NCI-H1417 treated with DMSO at 0.1 percent for 48 hours (cell line): ENCODE measurements at places on chromosomes 2 and 18.

GRCh38 chr2:62195421-62196277, at the start of gene B3GNT2:
B3GNT2 (plus strand) TSS chr2:62196115; CDS start chr2:62222221, 26,106 bp downstream.
- no peak for DNase-seq

DNA sequence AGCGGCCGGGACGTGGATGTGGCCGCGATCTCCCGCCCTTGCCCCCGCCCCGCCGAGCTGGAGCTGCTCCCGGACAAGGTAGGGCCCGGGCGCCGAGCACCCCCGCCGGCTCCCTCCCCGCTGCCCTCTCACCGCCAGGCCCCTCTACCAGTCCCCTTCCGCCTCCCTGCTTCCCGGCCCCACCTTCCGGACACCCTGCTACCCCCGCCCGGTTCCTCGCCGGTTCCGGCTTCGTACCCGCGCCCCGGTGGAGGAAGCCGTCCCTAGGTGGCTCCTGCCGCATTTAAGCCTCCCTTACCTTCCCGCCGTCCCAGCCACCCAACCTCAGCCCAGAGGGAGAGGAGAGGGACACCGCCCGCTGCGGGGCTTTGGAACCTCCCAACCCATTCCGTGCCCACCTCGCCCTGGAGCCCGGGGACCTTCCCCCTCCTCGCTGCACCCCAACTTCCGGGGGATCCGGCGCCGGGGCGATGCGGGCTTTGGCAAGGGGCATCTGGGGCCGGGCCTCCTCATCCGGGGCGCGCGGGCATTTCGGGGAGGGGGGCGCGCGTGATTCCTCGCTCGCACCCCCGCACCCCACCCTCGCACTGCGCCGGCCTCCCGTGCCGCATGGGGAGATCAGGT, 475 bp downstream of the B3GNT2 start:
- DNase-seq = no peak

GRCh38 chr2:187528042-187528441, 26.2 kb downstream of the TFPI start:
- DNase-seq = no peak

DNA sequence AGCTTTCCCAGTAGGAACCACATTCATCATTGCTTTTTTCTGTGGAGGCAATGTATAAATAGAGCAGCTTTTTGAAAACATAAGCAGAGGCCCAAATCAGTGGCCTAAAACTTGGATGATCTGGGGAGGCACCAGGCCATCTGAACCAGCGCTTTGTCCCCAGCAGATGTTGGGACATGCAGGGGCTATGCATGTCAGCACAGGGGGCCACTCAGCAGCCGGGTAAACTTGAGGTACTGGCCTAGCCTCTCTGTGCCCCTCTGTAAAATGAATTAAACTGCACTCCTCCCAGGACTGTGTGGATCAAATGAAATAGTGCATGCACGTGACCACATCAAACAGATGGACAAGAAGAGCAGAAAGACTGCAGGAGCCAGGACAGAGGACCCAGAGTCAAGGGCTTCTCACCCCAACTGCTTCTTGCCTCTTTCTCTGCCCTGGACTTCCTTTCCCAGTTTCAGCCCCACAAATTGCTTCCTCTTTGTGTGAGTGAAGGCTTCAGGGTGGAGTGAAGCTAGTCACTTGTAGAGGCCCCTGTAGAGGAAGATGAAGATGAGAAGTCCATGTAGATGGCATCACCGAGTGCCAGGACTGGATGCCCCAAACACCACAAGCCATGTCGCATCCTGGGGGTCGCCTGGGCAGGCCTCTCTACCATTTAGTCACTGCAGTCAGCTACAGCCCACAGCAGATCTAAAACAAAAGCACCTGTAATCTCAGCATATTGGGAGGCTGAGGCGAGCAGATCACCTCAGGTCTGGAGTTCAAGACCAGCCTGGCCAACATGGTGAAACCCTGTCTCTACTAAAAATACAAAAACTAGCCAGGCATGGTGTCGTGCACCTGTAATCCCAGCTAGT, 53.2 kb downstream of the IMPA2 start:
- no peak for DNase-seq

DNA sequence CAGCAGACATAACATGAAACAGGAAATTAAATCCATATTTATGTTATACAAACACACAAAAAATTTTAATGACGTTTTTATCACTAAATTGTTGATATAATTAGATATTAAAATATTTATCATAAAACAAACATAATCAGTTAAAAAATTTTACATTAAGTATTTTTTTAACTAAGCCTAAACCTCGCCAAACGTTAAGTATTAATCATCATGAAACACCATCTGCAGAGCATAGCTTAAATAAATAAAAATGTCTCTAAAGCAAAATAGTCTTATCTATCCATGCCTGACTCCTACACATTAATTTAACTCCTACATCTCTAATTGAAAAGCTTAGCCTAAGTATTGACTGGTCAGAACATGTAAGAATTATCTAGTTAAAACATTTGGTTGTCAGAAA, 271.6 kb upstream of the RND3 start:
- no peak for DNase-seq

DNA sequence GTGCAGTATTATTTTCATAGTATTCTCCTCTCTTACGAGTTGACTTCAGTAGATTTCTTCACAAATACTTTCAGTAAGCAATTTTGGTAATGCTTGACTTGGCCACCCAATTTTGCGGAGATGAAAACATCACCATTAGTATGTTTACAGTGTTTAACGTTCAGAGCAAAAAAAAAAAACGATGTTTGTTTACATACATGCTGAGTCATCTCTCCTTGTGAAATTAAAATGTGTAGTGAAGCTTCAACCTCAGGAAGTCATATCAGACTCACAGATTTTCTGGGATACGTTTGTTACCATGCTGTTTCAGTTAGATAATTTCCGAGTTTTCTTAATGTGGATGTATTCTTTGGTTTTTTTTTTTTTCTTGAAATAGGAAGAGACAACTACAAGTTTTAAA, 100.1 kb downstream of the CTNNA2 start:
- DNase-seq = no peak

GRCh38 chr2:143210446-143210819, 81.2 kb downstream of the ARHGAP15 start:
- DNase-seq = no peak

- no peak for DNase-seq
Measured at GRCh38 chr2:222572264-222572721, 83.6 kb downstream of the FARSB start.

DNA sequence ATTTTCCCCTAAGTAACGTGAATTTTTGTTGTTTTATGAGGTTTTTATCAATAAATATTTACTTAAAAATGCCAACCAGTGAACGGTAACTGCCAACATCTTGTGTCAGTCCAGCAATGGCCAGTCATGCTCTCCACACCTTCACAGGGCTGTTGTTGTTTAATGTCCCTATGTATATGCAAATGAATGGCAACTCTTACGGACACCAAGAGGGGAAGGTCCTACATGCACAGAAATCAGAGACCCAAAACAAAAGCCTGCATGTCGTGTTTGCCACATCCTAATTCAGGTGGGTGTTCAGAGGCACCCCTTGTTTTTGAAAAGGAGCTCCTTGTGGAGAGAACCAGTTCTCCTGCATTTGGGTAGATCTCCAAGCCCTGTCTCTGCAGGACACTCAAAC, 4.8 kb upstream of the FTCDNL1 start:
- DNase-seq = no peak

GRCh38 chr2:188695953-188696352, 278.2 kb upstream of the COL3A1 start:
- DNase-seq = no peak
